Stimulated activated CD4-positive, alpha-beta T cell treated with anti-CD3 and anti-CD28 coated beads, Interleukin-4, amount 100 ng/mL, for 48 hours (primary cell): ENCODE measurements at places on chromosomes 2 and 18.

GRCh38 chr18:42474577-42474976 is 519.5 kb downstream of the PIK3C3 start:
- DNase-seq = no peak

DNA sequence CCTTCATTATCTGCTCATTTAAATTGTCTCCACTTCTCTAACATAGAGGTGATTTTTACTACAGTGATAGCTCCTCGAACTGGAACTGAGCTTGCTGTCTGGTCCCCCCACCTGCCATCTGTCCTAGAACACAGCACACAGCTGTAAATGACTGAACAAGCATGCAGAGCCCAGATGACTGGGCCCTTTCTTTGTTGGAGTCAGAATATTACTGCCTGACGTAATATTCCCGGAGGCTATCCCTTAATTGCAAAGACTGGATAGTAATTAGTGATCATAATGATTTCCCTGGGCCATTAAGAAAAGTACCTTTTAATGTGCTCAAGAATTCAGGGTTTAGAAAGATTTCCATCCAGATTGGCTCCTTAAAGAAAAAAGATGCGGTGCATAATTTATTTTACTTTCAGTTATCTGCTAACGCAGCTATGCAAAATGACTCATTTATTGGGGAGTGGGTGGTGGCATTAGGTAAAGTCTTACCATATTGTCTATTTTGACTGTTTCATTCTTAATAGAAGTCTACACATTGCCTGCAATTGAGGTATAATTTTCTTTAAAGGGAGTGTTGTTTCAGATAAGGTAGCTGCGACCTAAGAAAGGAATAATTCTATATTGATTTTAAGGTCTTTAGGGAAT is 84.4 kb downstream of the MAP4K4 start:
- no peak for DNase-seq

- DNase-seq = no peak
Observed at GRCh38 chr2:145110668-145111356, 590.9 kb upstream of the ZEB2 start.

DNA sequence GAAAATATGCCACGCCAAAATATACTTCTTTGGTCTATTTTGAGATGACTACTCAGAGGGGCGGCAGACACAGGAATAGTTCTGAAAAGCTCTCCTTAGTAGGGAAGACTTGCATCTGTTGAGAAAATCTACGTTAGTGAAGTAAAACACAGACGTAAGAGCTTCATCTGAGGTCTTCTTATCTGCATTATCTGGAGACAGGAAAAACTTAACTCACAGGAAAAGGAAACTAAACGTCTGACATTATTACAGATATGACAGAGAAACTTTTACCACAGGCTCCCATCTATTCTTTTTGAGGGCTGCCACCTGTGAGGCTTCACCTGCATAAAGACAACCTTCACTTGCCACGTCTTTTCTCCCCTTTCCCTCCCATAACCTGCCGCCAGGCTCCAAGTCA is 1295.7 kb downstream of the LRP1B start:
- DNase-seq = no peak

DNA sequence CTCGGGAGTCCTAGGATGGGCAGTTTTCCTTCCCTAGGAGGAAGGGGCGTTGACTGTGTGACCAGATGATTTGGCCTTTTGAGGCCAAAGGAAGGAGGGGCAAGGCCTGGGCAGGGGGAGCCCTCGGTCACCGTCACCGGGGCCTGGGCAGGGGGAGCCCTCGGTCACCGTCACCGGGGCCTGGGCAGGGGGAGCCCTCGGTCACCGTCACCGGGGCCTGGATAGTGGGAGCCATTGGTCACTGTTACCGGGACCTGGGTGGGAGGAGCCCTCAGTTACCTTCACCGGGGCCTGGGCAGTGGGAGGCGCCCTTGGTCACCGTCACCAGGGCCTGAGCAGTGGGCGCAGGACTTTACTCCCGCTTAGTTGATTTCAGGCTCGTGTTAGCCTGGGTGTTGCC is 17.3 kb downstream of the D2HGDH start:
- DNase-seq = no peak

DNA sequence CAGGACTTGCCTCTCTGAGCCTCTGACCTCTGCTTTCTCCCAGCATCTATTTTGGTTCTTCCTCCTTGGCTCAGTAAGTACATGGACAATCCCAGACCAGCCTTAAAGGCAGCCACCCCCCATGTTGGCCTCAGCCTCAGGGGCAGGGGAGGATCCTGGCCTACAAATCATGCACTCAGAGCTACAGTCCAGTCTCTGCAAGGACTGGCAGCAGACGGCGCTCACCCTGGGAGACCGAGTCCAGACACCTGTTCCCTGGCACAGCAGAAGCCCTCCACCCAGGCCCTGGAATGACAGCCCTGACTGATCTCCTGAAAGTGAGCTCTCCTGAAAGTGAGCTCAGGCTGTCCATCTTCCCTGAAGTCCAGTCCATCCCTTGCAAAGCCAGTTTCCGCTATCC is 25.7 kb upstream of the PTPN4 start:
- no peak for DNase-seq

GRCh38 chr2:100137318-100137717 is 5.1 kb downstream of the AFF3 start:
- DNase-seq = no peak

DNA sequence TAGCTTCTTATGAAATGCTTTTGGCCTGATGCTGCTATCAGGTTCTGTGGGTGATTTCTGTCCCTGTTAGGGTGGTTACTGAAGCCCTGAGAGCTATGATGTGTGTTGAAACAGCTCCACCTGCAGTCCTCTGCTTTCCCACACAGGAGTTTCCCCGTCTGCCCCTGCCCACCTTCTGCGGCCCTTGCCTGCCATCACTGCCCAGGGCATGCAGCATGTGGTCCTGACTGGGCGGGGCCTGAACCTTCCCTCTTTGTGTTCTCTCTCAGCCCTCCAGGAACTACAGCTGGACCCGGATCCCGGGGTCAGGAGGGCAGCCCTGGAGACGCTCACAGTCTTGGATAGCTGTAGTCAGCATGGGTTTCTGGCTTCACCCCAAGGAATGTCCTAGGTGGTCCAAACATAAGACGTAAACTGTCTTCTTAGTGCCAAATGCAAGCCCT is 21.4 kb downstream of the HJURP start:
- DNase-seq = no peak

DNA sequence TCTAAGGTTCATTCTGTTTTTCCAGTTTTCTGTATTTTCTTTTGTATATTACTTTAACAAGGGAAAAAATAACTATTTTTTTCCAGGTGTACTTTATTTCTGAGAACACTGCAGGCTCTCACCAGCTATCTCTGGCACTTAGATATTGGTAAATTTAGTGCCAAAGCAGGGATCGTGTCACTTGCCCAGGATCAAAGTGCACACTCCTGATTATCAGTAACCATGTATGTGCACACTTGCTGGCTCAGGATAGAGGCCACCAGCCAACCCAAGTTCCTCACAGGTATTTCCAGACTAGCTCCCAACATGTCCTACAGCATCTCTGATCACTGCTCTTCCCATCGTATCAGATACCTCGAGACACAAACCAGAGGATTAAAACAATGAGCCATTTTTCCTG is 5.8 kb upstream of the FZD5 start:
- no peak for DNase-seq

DNA sequence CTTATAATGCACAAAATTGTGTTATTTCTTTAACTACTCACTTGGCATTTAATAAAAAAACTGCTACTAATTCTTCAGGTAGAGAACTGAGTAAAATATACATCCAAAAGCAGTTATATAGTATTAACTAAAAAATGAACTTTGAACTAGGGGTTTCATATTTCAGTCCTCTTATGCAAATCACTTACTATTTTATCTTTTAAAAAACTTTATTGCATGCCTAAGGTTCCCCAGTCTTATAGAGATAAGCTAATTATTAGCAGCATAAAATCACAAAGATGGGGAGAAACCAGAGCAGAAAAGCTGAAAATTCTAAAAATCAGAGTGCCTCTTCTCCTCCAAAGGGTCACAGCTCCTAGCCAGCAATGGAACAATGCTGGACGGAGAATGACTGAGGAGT is 228.0 kb downstream of the CALCRL start:
- no peak for DNase-seq

DNA sequence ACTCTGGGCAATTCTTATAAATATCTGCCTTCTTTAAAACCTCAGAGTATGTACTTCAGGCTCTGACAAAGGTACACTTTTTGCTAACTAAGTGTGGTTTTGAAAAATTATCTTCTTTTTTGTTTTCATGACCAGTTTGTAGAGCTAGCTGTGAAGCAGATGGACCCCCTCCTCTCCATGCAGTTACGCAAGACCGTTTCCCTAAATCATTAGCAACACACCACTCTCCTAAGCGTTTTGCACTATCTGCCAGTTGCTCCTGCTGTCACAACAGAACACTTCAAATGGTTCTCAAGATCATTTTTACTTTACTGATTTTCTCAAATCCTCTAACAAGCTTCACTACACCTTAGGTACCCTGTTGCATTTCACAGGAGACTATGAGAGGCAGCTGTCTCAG is 53.3 kb downstream of the GULP1 start:
- DNase-seq = no peak
